ENCODE measurements at places on chromosomes 1 and 21.

DNA sequence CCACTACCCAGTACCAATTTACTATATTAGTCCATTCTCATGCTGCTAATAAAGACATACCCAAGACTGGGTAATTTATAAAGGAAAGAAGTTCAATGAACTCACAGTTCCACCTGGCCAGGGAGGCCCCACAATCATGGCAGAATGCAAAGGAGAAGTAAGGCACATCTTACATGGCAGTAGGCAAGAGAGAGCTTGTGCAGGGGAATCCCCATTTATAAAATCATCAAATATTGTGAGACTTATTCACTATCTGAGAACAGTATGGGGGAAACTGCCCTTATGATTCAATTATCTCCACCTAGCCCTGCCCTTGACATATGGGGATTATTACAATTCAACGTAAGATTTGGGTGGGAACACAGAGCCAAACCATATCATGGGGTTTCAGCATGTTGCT is 6.4 kb downstream of the CD58 start:
- no peak for DNase-seq

DNA sequence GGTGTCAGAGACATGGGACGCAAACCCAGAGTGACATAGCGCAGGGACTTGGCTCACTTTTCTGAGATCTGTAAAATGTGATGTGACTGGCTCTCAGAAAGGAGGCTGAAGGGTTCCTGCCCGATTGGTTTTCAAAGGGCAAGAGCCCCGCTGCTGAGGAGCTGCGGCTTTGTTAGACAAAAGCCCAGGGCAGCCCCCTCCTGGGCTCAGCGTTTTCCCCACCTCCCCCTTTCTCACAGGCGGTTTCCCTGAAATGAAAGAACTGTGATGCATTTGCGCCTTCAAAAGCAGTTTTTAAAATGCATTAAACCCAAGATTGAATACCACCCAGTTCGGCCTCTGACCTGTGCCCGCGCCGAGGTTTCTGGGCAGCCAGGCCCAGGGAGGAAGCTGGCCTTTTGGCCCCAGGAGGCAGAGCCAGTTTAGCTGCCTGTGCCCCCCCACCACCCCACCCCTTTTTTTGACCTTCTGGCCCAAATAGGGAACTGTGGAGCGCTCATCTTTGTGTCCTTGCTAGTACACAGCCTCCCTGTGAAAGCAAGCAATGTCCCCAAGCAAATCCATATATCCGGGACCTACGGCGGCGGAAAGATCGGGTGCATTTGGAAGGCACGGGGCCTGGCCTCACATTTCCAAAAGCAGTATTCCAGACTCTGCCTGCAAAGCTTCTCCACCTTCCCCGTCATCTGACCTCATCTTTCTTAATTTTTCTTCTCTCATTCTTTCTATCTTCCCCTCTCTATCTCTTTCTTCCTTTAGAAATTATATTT is 28.6 kb downstream of the CD247 start:
- no peak for DNase-seq

- DNase-seq = no peak
Measured at GRCh38 chr21:28982637-28983036, 10.0 kb downstream of the LTN1 start.

DNA sequence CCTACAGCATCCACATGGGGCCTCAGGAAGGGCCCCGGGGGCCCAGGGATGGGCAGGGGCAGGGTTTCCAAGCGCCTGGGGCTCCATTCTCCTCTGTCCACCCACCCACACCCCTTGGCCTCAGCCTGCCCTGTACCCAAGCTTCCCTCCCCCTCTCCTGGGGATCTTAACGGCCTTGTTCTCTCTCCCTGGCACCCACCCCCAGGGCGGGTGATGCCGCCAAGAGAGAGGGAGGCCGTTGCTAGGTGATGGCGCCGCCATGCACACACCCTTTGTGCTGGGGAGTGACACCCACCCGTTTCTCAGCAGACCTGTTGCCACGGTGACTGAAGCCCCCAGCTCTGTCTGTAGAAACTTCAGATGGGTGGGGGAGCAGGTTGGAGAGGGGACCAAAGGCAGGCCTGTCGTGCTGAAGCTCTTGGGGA is 7.6 kb downstream of the GPR37L1 start:
- no peak for DNase-seq

- DNase-seq = no peak
Measured at GRCh38 chr1:154434346-154435085, 29.4 kb downstream of the IL6R start.

- DNase-seq = no peak
Measured at GRCh38 chr1:47527653-47528272, 89.9 kb downstream of the FOXD2 start.

DNA sequence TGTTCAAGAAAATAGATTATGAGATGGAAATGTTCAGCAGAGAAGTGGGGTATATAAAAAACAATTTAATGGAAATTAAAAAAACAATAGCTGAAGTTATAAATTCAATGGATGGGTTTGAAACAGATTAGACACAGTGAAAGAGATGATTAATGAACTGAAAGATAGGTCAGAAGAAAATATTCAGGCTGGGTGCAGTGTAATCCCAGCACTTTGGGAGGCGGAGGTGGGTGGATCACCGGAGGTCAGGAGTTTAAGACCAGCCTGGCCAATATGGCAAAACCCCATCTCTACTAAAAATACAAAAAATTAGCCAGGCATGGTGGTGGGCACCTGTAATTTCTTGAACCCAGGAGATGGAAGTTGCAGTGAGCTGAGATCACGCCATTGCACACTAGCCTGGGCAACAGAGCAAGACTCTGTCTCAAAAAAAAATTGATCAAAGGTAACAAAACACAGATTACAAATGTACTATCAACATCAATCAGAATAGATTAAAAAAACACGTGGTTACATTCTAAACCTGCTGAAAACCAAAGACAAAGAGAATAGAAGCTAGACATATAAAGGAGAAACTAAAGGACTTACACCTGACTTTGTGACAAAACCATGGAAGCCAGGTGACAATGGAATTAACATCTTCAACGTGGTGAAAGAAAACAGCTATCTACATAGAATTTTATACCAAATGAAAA is 4.8 kb upstream of the SUMO3 start:
- no peak for DNase-seq

- no peak for DNase-seq
Measured at GRCh38 chr21:35473496-35473895, 424.4 kb upstream of the RUNX1 start.

DNA sequence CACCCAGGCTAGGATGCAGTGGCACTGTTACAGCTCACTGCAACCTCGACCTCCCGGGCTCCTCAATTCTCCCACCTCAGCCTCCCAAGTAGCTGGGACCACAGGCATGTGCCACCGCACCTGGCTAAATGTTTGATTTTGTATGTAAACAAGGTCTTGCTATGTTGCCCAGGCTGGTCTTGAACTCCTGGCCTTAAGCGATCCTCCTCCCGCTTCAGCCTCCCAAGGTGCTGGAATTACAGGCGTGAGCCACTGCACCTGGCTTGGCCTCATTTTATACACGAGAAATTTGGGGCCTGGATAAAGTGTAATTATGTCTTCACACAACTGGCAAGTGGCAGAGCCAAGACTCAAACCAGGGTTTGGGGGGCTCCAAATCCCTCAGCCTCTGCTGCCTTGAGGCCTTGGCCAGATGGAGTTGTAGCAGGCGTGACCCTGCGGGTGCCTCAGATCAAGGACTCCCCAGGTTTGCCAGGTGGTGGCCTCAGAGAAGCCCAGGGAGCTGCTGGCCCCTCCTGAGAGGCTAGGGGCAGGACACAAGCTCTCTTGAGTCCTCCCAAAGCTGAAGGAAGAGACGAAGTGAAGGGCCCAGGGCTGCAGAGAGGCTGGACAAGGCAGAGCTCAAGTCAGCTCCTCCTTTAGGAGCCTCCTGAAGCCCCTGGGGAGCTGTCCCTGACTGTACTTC is 61.7 kb downstream of the MDM4 start:
- DNase-seq = no peak

GRCh38 chr1:231829332-231829731 is 202.7 kb downstream of the DISC1 start:
- no peak for DNase-seq

DNA sequence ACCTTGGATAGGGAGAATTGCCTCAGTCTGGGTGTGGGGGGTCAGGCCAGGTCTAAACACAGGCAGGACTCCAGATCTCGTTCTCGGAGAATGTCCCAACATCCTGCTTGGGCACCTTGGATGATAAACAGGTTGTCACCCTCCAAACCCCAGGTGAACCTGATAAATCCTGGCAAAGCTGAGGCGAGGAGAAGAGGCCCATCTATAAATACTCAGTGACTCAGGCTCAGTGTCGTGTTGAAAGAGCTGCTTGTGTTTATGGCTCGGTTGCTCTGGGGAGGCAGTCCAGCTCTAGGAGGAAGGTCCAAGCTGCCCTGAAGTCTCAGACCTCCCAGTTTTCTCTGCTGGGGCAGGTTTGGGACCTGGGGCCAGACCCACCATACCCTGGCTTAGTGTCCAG is 15.8 kb upstream of the TRIM63 start:
- peak; percentile 57 for DNase-seq

- no peak for DNase-seq
Measured at GRCh38 chr1:178243119-178243518, 149.2 kb downstream of the RASAL2 start.

GRCh38 chr1:198649968-198650338 is 11.1 kb downstream of the PTPRC start:
- DNase-seq = no peak

DNA sequence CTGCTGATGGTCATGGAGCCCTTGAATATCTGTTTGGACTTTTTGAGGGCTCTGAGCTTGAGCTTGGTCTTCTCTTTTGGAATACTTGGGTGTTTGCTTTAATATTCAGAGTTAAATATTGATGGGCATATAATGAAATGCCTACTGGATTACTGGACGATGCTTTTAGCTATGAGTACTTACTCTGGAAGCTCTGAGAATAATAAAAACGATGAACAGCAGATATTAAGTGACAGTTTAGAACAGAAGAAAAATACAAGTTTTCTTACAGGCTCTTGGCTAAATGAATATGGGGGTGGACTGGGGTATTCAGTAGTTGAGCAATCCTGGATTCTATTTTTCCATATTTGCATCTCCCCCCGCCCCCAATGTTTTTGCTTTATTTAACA is 20.7 kb downstream of the GALNT2 start:
- no peak for DNase-seq

GRCh38 chr1:10825592-10825991 is 29.1 kb upstream of the CASZ1 start:
- DNase-seq = no peak

DNA sequence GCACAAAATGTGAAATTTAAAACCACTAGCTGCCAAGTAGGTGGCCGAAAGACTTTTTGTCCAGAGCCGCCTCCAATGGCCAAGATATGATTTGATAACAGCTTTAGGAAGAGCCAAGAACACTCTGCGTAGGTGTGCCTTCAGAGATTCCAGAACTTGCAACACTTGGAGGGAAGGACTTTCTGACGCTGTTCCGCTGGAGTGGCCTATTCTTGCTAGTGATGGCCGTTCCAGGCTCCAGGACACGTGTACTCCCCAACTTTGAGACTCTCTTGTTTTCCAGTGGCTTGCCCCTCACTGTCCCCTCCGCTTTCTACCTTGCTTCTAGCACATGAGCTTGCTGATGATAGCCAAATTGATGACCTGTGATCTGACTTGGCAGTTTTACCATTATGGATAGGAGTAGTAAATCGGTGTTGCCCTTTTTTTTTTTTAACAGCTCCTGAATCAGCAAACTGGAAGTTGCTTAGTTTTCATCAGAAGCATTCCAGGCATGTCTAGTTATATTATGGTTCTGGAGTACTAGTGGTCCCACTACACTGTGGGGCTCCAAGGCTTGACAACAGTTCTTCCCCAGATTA is 1.0 kb downstream of the PRDX6 start:
- DNase-seq = peak; percentile 69

Measured in renal cortical epithelial cell (primary cell).